Stimulated activated CD8-positive, alpha-beta memory T cell treated with anti-CD3 and anti-CD28 coated beads, Interleukin-4, amount 100 ng/mL, for 4 hours (primary cell): ENCODE measurements at places on chromosomes 11 and 22.

- DNase-seq, result no peak
These were observed 125.7 kb upstream of the SNX19 start for GRCh38 chr11:131042041-131042390.

DNA sequence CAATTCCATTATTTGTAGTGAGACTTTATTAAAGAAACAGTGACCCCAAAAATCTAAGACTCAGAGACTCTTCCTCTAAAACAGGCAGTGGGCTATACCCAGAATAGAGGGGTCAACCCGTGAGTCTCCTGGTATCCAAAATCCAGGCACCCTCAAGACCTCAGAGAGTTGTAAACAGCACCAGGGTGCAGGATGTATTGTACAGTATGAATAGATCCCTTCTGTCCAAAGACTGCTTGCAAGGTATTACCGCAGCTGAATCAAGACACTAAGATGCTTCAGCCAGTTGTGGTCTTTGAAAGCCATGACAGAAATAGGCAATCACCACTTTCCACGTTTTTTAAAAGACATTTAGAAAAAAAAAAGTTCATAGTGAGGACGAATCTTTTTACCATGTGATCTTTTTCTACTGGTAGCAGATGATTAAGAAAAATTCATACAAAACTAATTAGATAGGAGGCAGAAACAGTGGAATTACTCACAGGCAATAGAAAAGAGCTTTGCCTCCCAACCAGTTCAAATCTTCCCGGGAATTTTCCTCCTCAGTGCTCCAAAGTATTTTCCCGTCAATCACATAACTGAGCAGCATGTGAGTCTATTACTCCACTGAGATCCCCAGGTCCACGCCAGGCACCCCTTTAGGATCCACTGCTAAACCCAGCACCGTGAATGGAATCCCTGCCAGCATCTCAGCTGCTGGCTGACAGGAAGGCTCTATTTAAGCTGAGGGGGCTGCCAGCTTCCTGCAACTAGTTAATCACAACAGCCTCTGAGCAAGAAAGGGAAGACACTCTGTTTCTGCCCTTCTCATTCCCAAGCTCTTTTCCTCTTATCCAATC is 113.1 kb downstream of the ETS1 start:
- DNase-seq, result no peak

GRCh38 chr11:94315664-94316063 is 11.3 kb downstream of the IZUMO1R start:
- no peak for DNase-seq

GRCh38 chr11:126450806-126451205 is 95.3 kb downstream of the ST3GAL4 start:
- no peak for DNase-seq

GRCh38 chr11:23995891-23996290 is 501.0 kb upstream of the LUZP2 start:
- no peak for DNase-seq

DNA sequence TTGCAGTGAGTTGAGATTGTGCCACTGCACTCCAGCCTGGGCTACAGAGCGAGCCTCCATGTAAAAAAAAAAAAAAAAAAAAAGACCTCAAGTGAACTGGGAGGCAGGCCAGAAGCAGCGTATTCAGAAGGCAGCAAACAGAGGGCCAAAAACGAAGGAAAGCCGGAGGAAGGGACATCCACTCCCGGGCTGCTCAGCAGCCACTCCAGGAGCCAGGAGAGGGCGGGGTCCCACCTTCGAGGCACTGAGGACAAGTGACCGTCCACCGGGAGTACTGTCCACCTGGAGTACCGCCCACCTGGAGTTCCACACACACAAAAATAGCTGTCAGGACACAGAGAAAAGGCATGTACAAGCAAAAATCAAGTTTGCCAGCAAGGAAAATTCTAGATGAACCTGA is 5.5 kb downstream of the TOLLIP start:
- no peak for DNase-seq

GRCh38 chr11:20050551-20051333 is 109.5 kb downstream of the DBX1 start:
- DNase-seq, result no peak

- DNase-seq, result no peak
These were observed 237.6 kb downstream of the CSNK2A3 start for GRCh38 chr11:11115475-11115874.

DNA sequence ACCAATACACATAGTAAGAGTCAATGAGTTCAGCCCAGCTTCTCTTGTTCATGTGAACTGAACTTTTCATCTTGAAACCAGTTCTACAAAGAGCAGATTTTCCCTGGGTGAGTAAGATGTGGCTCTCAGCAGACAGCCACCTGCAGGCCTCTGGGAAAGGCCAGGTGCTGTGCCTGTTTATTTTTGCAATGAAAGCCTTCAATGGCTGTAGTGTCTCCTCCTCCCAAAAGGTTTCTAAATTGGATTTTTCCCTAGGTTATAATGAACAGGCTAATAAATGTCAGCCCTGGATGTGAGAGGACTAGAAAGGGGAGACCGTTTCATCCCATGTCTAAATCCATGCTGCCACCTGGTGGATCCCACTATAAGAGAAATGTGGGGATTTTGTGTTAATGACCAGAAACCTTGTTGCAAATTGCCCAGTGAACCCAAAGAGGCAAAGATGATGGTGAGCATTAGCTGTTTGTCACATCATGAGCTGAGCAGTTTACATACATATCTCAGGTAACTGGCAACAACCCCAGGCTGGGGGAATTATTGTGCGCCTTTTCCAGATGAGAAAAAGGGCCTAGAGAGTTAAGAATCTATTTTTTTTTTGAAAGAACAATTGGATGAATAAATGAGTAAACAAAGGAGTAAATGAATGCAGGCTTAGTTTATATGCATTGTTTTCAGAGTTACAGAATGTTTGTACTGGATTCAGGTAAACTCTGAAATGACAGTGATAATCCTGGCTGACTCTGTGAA is 12.7 kb downstream of the C11orf91 start:
- no peak for DNase-seq

- no peak for DNase-seq
These were observed 63.2 kb upstream of the BIRC3 start for GRCh38 chr11:102254047-102254446.

DNA sequence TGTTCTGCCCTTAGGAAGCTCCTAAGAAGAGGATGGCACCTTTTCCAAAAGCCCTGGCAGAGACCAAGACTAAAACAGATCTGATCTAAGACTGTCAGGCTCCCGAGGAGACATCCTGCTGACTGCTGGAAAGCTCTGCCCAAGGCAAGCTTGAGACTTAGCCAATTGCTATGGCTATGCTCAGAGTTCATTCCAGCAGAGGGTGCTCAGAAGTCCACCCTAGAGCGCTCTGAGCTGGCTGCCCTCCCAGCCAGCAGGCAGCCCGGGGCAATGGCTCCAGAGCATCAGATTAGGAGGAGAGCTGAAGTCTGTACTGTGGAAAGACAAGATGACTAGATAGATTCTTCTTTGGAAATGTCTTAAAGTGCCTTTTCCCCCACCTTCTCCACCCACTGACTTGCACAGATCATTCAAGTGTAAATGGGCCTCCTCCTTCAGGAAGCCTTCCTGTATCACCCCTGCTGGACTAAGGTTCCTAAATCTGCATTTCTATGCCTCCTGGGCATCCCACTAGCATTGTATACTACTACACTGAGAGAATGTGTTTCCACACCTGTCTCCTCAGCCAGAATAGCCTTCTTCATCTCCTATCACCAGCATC is 23.4 kb downstream of the LRRC55 start:
- no peak for DNase-seq

DNA sequence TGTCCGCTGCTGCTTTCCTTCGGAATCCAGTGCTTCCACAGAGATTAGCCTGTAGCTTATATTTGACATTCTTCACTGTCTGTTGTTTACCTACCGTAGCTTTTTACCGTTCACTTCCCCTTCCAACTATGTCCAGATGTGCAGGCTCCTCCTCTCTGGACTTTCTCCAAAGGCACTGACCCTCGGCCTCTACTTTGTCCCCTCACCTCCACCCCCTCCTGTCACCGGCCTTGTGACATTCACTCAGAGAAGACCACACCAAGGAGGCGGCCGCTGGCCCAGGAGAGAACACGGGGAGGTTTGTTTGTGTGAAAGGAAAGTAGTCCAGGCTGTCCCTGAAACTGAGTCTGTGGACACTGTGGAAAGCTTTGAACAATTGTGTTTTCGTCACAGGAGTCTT is 15.4 kb upstream of the ST14 start:
- DNase-seq, result no peak

GRCh38 chr11:6419009-6419631 is at the start of gene APBB1:
Gene APBB1, minus strand, starts transcription at chr11:6419094. Its CDS starts 7,747 bp downstream, at chr11:6411347.
- peak; percentile 43 for DNase-seq

DNA sequence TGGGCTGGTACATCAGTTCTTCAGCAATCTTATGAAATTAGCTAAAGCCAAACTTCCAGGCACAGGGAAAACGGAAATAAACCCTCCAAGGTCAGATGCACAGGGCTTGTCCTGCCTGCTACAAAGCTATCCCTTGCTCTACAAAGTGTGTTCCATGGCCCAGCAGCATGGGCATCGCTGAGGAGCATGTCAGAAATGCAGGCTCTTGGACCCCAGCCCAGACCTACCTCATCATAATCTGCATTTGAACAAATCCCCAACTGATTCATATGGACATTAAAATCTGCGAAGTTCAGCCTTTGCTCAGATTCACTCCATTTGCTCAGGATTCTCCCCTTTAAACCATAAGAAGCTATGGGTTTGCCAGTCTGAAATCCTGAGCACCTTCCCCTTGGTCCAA is 129.7 kb upstream of the CSNK2A3 start:
- DNase-seq, result no peak

- DNase-seq, result no peak
These were observed 13.0 kb downstream of the LRP5 start for GRCh38 chr11:68325183-68325906.

GRCh38 chr22:21605887-21606564 is 23.8 kb downstream of the YDJC start:
- no peak for DNase-seq

GRCh38 chr11:71428861-71429435 is 19.2 kb downstream of the DHCR7 start:
- DNase-seq, result no peak

- DNase-seq, result no peak
These were observed 24.1 kb upstream of the CCDC188 start for GRCh38 chr22:20174785-20175596.

DNA sequence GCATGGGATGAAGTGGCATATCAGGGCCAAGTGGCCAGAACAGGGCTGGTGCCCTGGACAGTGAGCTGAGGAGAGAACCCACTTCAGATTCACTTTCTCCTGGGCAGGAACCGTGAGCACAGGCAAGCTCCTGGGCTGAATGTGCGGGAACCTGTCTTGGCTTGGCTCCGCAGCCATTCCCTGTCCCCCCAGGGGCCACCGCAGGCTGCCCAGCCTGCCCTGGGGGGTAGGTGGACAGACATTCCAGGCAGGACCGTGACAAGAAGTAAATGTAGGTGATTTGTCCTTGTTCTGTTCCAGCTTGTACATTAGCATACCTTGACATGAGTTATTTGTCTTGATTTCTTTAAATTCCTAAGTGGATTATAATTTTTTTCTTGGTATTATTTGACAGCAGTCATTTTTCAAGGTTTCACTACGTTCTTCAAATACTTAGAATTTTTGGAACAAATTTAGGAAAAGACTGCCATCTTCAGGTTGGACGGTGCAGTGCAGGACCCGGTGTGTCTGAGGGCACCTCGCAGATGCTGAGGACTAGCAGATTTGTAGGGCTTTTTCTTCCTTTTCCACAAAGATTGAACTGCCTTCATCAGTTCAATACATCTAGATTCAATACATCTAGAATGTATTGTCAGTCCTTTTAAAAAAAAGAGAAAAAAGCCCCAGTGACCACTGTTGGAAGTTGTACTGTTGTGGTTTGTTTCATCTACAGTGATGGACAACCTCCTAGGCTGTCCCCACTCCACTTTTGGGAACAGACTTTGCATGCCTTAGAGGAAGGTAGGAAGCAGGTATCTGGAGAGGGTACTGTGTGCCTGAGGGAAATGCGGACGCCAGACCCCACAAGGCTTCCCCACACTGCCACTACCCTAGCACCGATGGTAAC is 115.1 kb upstream of the RASSF10 start:
- no peak for DNase-seq

DNA sequence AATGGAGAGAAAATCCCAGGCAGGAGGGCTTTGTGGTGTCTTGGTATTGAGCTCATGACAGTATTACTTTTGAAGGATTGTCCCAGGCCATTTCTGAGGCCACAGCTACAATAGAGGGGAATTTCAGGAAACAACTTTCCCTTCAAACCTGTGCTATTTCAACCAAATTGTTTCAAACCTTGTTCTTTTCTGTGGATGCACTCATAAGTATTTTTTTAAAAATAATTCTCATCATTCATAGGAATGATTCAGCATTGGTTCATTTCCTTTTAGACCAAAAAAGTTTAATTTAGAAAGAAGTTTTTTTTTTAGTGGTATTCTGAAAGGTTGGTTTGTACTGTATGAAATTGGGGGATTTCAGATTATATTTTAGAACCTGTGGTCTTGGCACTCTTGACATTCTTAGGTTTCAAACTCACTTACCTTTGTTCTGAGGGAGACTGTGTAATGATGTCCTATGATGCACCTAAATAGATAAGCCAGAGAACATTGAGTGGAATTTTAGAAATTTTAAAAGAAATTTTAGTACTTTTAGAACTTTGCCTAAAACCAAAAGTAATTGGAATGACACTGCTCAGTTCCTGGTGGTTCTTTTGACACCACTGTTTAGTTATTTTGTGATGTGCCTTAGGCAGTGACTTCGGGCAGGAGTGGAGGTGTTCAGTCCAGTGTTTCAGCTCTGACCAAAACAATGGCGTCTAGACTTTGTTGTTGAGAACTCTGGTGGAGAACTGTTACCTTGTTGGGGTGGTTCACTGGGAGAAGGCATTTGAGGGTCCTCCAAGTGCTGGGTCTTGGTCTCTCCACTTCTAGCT is 12.2 kb downstream of the TEAD1 start:
- no peak for DNase-seq

DNA sequence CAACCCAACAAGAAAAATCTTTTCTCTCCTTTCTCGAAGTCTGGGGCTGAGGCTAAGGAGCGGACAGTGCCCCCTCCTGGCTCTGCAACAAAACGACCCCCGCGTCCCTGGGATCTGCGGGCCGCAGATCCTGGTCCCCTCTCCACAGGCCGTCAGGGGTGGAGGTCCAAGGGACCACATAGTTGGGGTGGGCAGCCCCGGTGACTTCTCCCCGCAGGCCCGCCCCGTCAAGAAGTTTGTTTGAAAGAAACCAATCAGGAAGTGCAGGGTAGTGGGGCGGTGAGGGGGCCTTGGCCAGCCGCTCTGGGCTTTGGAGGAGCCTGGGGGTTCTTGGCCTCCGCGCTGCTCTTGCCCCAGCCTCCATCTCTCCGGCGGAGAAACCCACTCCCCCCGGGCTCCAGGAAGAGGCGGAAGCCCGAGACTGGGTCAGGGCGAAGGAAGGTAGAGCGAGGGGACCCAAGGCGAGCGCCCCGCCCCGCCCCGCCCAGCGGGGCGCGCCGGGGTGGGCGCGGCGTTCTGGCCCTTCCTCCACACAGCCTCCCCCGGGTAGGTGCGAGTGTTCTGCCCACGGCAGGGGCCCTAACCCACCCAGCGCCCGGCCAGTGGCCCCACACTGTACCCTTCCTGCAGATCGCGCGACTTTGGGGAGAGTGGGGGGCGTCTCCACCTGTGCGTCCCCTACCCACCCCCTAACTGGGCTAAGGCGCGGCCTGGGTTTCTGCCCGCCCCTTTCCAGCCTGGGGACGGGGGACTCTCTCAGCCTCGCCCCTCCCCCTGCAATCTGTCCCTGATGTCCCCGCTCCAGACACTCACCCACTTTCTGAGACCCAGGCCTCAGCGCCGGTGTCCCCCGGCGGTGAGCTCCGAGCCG is 1.3 kb downstream of the TP53I11 start:
- DNase-seq, result no peak
